ENCODE measurements at places on chromosomes 4 and X.

DNA sequence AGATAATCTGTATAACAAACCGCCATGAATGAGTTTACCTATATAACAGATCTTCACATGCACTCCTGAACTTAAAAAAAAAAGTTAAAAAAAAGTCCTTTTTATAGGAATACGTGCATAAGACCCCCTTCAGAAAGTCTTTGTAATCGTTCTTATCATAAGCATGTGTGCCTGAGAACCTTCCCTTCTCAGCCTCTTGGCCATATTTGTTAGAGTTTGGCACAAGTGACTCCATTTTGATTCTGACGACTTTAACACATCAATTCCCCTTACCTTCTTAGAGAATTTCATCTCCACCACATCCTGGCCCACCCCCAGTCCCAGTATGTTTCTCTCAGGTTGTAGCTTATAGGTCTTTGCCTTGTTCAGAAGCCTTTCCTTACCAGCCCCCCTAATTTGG, 16.0 kb upstream of the ANXA5 start:
- no peak for DNase-seq

DNA sequence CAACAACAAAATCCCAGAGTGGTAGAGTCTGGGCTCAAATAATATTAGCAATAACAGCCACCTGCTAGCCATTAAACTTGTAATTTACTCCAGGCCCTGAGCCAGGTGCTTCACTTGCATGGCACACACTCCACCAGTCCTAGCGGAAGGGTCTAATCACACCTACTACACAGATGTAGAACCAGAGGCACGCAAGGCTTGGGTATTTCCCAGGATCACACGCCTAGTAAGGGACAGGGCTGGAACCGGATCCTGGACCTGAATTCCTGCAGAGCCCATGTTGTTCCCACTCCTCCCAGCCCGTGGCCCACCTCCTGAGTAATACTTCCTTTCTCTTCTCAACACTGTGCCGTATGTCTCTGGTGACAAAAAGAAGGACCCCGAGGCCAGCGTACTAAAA, 5.7 kb downstream of the MAGEA1 start:
- no peak for DNase-seq

- no peak for DNase-seq
Observed at GRCh38 chrX:13258052-13258444, 61.8 kb downstream of the ATXN3L start.

GRCh38 chrX:103360092-103360491, 3.8 kb downstream of the TCEAL9 start:
- no peak for DNase-seq

DNA sequence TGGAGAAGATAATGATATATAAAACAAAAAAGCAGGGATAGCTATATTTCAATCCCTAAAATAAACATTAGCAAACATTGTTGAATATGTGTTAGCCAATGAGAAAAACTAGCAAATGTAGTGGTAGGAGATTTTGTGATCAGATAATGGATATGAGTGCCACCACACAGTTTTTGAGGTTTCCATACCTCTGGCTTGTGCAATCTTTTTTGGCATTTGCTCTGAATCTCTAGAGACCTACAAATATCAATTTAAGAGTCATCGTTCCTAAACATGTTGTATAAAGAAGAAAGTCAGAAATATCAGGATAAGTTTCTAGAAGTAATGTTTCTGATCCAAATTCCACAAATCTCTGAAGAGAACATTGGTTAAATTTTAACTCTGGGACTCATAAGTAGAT, 308.7 kb downstream of the PDGFC start:
- DNase-seq = no peak

GRCh38 chr4:129335276-129335675, 239.3 kb downstream of the C4orf33 start:
- no peak for DNase-seq

DNA sequence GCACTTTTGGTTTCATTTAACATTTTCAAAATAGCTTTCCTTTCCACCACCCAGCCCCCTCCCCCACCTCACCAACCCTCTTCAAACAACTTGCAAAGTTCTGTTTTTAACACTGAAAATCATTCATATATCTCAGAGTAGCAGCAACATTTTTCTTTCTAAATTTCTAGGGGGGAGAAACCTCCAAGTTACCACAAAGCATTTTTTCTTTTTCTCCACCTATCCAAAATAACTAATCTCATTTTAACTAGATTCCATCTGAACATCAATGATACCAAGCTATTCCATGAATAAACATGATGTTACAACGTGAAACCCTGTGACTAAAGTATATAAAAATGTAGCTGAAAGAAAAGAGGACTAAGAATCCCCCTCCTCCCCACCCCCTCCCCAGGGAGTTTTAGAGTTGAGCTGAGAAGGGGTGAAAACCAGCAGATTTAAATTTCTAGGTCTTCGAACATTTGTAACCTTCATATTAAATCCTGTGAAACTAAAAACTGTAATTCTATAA, 5.2 kb downstream of the LDB2 start:
- DNase-seq = no peak

GRCh38 chr4:57430726-57431125, 320.5 kb upstream of the IGFBP7 start:
- no peak for DNase-seq

DNA sequence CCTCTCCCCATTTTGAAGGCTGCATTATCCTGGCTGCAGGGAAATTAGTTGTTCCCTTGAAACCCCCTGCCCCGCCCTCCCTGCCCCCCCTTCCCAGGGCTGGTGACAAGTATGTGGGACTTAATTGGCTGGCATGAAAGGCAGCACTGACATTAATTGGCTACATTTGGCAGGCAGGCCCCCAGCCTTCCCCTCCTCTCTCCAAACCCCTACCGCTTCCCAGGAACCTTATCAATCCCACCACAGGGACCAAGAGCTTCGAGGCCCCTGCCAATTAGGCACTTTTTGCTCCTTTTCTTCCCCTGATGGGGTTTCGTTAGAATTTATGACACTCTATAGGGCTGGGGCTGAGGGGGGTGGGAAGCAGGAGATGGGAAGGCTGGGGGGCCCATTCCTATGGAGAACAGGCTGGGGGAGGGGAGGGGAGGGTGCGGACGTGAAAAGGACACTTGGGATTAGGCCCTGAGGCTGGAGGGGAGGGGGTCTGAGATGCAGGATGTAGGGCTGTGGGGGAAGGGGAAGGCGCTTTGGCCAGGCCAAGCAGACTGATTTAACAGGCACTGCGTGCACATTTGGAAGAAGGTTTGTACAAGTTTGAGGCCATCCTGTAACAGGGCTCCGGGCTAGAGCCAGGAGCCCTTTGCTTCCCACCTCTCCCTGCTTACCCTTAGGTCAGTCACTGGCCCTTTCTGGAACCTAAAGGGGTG, 52.2 kb downstream of the EFNB1 start:
- no peak for DNase-seq

DNA sequence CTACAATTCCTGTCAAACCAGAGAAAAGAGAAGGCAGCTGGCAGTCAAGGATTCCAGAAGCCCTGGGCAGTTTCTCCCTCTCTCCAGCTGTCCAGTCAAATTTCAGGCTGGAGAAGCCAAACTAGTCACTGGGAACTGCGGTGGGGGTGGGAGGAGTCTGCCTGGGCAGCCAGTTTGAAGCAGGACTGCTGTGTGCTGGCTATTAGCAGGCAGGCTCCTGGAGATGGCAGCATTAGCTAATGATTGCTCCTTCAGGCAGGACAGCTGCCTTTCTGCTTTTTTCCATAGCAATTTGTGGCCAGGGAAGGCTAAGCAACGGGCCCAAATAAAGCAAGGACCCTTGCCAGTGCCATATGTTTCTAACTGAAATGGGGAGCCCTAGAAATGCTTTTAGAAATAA, 44.7 kb upstream of the FGF13 start:
- DNase-seq = peak; percentile 84

- DNase-seq = no peak
Observed at GRCh38 chrX:134526399-134526798, 66.4 kb downstream of the HPRT1 start.

- no peak for DNase-seq
Observed at GRCh38 chrX:41475191-41475590, 28.0 kb downstream of the NYX start.

- no peak for DNase-seq
Observed at GRCh38 chrX:48576108-48576507, 1.8 kb downstream of the RBM3 start.

GRCh38 chr4:46270986-46271596, 118.8 kb downstream of the GABRA2 start:
- DNase-seq = peak; percentile 7

- peak; percentile 16 for DNase-seq
Observed at GRCh38 chr4:74933562-74934015, 673 bp downstream of the PARM1 start.

DNA sequence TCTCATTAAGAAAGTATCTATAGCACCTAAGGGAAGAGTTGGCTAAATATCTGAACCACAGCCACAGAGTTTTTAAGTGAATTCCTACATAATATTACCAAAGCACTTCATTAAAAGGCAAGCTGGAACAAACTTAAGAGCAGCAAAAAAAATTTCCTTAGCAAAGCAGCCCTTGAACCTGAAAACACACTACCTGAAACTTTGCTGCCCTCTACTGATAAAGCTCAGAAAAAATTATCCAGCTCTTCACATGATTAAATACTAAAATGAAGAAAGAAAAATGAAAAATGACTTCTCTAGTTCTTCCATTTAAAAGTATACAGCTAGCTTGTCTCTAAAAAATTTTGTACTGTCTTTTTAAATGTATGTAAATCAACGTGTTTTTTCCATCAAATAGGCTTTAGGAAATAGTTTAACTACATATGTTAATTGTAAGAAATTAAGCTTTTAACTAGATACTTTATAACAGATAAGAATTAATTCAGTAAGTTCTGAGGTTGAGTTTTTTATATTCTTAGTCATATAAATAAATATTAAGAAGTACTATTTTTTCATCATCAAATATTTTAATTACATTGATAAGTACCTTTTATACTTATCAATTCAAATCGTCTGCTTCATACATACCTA, 156.1 kb downstream of the STPG2 start:
- no peak for DNase-seq

DNA sequence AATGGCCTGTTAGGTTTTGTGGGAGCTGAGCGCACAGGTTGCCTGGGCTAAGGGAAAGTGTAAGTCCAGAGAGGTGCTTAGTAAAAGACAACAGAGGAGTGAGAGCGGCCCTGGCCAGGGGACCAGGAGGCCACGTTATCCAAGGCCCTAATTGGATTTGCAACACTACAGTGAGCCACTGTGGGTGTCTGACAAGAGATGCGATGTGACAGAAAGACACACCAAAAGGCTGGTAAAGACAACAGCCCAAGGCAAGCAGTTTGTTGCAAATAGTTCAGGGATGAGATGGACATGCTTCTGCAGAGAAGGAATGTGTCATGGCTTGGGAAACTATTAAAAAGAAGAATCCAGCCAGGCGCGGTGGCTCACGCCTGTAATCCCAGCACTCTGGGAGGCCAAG, 162.7 kb upstream of the KIT start:
- peak; percentile 43 for DNase-seq

Measured in AG20443 (cell line).